Neural crest cell (in vitro differentiated cells): ENCODE measurements at places on chromosomes 3 and 15. TPM values are rescaled to one million over a fixed set of nuclear protein-coding genes. Genes with fewer than 3 reads are reported as not detected.

- DNase-seq: no peak
These were observed 217.0 kb downstream of the P3H2 start for GRCh38 chr3:189903562-189904250.

GRCh38 chr3:4742359-4742758, 236.9 kb upstream of the BHLHE40 start:
- DNase-seq: no peak

GRCh38 chr3:130825762-130826299, 68.1 kb upstream of the ATP2C1 start:
- no peak for DNase-seq

DNA sequence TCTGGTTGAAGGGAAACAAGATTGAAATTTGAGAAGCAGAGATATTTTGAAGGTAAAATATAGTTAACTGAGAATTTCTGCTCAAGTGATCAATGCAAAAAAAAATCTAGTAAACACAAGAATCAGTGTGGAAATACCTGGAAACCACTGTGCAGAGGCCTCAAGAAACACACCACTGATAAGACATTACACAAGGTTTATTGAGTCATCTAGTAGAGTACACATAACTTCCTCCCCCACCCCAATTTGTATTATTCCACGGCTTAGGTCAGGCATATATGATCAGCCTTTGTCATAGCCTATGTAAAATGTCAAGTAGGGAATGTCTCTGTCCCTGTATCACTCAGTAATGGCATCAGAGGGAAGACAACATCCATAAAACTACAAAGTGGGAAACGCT, 447.8 kb upstream of the BCHE start:
- DNase-seq: no peak

DNA sequence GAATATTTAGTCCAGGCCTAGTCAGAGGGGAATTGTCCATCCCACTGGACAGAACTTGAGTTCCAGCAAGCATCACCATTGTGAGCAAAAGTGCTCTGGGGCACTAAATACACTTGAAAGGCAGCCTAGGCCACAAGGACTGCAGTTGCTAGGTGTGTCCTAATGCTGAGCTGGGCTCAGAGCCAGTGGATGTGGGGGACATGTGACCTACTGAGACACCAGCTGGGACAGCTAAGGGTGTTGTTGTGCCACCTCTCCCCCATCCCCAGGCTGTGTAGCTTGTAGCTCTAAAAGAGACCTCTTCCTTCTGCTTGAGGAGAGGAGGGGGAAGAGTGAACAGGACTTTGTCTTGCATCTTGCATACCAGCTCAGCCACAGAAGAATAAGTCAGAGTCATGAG, 120.9 kb downstream of the DTWD1 start:
- no peak for DNase-seq

DNA sequence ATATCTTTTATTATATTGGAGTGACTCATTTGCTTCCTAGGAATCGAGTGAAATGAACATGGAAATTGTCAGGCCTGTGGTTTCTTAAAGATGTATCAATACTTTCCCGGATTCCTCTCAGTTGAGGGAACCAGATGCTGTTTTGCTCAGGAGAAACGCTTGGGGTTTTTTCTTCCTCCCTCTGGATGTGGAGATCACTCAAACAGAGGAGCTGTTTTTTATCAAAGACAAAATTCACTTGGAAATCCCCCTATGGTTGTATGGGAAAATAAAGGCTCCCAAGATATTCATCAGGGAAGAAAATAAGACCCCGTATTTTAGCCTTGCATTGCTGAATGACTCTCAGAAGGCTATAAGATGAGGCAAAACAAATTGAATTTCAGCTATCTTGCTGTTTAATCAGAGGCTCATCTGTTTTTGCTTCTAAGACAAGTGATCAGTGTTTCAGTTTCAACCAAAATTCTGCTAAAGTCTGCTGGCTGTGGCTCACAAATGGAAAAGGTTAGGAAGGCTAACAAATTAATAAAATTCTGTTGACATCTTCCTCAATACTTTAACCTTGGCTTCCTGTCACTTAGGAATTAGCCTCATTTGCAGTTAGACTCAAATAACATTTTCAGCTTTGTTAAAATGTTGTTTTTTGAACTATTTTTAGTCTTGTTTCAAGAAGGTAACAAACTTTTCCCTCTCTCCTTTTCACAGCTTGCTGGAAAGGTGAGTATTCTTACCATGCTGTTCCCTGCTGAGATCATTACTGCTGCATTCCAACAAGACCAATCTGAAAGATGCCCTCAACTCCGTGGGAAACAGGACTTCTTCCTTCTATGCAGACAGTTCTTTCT, 83.6 kb downstream of the COL6A5 start:
- no peak for DNase-seq

- no peak for DNase-seq
These were observed 28.4 kb downstream of the OXSM start for GRCh38 chr3:25818335-25818734.

- no peak for DNase-seq
These were observed 114.3 kb downstream of the OXSM start for GRCh38 chr3:25904206-25904605.

DNA sequence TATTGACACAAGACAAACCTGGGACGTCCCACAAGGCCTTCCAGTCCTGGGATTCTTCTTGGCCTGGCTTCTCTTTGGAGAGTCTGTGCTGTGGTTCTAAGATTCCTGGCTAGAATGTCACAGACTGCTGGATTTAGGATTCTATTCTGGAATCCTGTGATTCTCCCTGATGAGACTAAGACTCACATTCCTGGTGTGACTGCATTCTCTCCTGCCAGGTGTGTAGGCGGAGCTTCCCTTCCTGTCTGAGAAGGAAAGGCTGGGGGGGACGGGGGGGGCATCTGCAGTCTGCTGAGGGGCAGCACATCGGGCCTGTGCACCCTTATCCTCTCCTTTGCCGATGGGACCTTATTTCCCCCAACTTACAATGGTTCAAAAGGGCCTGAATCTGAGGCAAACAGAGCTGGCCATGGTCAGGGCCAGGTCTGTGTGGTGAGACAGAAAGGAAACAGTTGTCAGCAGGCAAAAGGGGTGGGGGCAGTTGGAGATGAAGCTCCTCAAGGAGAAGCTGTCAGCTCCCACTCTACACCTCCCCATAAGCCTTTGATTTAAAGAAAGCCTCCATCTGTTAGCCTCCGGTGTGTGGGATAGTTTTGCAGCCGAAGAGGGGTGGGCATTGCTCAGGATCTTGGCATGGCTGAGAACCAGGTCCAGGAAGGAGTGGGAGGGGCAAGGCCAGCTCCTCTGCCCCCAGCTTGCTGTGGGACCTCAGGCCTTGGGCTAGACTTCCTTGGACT, 30.9 kb downstream of the VIPR1 start:
- DNase-seq: no peak

- DNase-seq: no peak
These were observed 109.4 kb upstream of the PLXND1 start for GRCh38 chr3:129715854-129716253.

DNA sequence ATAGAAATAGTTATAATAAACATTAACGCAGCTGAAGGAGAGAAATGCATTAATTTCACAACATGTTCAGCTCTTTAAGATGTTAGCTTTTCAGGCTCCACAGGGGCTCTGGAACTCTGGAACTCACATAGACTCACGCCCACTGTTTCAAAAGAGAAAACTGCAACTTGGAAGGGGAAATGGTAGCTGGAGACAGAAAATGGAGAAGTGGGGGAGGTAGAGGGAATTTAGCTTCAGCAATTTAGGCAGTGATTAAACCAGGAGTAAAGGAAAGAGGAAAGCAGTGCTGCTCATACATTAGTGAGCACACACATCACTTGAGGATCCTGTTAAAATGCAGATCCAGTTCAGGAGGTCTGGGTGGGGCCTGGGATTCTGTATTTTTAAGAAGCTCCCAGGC, 274.8 kb upstream of the TRIM42 start:
- no peak for DNase-seq

GRCh38 chr3:22013641-22014040, 262.6 kb upstream of the ZNF385D start:
- no peak for DNase-seq

DNA sequence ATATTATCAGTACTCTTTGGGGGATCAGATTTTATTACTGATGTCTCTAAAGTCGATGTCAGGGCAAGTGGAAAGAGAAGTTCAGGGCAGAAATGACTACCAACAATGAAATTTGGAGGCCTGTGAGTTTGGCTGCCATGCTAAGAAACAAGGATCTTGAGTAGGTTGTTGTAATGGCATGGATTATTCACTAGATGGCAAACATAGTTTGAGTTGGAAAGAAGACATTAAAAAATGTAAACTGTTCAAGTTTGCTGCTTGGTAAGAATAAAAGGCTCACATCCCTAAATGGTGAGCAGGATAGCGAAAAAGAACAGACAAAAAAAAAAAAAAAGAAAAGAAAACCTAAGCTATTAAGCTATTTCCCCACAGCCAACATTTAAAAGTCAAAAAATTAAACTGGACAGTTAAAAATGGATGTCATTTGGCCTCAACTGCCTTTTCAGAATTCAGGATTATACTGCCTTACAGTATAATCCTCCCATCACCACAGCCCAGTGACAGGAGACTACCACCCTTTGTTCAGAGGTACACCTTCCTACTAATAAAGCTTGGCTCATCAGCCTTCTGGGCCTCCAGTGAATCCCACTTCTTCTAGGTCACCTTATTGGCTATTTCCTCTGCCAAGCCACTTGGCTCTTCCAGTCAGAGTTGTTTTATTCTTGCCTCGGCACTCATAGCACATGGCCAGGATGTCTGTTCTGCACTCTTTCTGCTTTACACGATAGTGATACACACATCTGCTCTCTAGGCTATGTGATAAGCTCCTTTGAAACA, 163.7 kb downstream of the PLD1 start:
- no peak for DNase-seq

- DNase-seq: no peak
These were observed 1025.3 kb downstream of the ROBO1 start for GRCh38 chr3:78742491-78742890.

DNA sequence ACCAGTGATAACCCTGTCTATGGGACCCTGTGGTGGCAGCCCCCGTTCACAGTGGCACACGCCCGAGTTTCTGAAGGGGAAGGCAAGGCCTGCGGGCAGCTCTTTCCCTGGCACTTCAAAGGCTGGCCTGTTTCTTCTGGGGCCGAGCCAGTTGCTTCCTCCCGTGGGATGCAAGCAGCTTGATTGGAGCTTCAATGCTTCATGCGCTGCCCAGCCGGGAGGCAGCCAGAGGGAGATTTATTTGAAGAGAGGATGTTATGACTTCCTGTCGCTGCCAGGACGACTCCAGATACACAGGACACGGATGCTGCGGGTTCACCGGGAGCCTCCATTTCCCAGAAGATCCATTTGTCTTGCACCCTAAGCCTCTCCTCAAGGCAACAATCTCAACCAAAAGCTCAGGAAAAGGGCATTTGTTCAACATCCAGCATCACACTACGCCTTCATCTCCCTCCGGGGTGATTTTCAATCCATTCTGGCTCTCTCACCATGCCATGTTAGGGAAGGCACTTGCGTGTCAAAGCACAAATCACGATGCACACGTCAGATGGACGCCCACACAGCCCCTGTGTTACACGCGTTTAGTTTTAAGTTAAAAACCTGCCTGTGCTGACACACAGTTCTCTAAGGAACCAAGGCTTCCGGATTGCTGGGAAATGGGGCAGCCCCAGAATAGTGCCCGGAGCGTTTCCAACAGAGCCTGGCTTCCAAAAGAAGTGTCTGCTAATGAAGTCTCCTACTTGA, 330.2 kb downstream of the OCA2 start:
- no peak for DNase-seq

- no peak for DNase-seq
These were observed 249.1 kb downstream of the UACA start for GRCh38 chr15:70514251-70514650.

GRCh38 chr3:187042874-187043458, 96.3 kb downstream of the RPL39L start:
- DNase-seq: no peak

DNA sequence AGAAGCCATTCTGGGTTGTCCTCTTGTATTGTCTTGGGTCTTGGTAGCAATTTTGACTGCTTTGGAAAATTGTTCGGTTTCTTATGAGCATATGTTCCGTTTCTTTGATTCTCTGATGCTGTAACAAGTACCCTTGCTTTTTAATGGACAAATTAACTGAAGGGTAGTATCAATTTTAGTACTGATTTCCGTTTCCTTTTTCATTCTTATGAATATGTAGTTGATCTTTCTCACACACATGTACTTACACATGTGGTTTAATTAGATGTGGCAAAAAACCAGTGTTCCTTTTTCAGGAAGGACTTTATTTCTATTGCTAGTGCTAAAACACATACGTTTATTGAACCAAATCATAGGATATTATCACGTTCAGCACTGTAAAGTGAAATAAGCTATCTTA, 119.1 kb downstream of the TCF12 start:
- no peak for DNase-seq

DNA sequence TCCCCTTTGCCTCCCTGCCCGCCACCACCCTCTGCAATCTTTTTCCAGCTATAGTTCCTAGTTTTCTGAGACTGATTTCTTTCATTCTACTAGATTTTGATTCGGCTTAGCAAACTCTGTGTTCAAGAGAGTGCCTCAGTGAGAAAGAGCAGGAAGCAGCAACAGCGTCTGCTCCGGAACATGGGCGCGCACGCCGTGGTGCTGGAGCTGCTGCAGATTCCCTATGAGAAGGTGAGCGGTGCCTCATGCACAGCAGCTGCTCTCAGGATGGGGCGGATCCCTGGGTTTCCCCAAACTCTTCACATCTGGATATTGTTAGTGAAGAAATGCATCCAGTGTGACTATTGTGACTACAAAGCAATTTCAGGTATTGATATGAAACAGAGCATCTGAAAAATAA, 191.8 kb downstream of the ITPR1 start:
- no peak for DNase-seq

MOBP gene
- total RNA-seq: not detected in 2 replicates

SEMA7A gene
- total RNA-seq: 12.3 and 14.4 TPM in 2 replicates

RPL22L1 gene
- total RNA-seq: 89.6 and 89.7 TPM in 2 replicates

CCR9 gene
- not detected in 2 replicates for total RNA-seq

PLA2G4E gene
- total RNA-seq: not detected in 2 replicates

COLQ gene
- 2.8 and 3.2 TPM in 2 replicates for total RNA-seq

TMEM207 gene
- total RNA-seq: not detected in 2 replicates

MEGF11 gene
- total RNA-seq: 0.49 and 1.0 TPM in 2 replicates

ATP10A gene
- total RNA-seq: 4.9 and 6.8 TPM in 2 replicates

FAH gene
- total RNA-seq: 21.1 and 22.9 TPM in 2 replicates

C2CD4A gene
- total RNA-seq: not detected in 2 replicates

RYR3 gene
- total RNA-seq: 1.5 and 2.2 TPM in 2 replicates

CD276 gene
- total RNA-seq: 184 and 199 TPM in 2 replicates

VGLL3 gene
- total RNA-seq: 3.2 and 6.1 TPM in 2 replicates

SHF gene
- total RNA-seq: 55.0 and 59.0 TPM in 2 replicates

GPR62 gene
- total RNA-seq: 0.18 and 0.23 TPM in 2 replicates

GP9 gene
- not detected in 2 replicates for total RNA-seq

RTP3 gene
- total RNA-seq: not detected in 2 replicates

SLITRK3 gene
- 0.51 and 1.4 TPM in 2 replicates for total RNA-seq

SLC22A13 gene
- 0.19 and 0.41 TPM in 2 replicates for total RNA-seq

ACTRT3 gene
- total RNA-seq: 1.5 TPM in 2 replicates

LRRC31 gene
- not detected in 2 replicates for total RNA-seq
